ENCODE measurements at places on chromosomes 5 and 9.

- no peak for DNase-seq
These were observed 174.2 kb downstream of the TRIM32 start for GRCh38 chr9:116861321-116861720.

GRCh38 chr5:181005791-181006190 lies 17.1 kb downstream of the BTNL3 start:
- no peak for DNase-seq

DNA sequence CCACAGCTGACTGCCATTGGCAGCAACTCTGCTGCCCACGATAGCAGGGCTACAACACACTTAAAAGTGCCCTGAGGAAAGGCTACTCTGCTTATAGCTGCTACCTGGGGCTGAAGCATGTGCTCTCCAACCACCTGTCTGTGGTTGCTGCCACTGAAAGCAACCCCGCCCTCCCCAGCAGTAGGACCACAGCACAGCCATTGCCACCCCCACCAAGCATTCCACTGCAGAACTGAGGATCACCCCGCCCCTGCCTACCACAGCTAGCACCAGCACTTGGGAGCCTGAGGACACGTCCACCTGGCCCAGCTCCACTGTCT lies 85.8 kb downstream of the LPAR1 start:
- DNase-seq: no peak

DNA sequence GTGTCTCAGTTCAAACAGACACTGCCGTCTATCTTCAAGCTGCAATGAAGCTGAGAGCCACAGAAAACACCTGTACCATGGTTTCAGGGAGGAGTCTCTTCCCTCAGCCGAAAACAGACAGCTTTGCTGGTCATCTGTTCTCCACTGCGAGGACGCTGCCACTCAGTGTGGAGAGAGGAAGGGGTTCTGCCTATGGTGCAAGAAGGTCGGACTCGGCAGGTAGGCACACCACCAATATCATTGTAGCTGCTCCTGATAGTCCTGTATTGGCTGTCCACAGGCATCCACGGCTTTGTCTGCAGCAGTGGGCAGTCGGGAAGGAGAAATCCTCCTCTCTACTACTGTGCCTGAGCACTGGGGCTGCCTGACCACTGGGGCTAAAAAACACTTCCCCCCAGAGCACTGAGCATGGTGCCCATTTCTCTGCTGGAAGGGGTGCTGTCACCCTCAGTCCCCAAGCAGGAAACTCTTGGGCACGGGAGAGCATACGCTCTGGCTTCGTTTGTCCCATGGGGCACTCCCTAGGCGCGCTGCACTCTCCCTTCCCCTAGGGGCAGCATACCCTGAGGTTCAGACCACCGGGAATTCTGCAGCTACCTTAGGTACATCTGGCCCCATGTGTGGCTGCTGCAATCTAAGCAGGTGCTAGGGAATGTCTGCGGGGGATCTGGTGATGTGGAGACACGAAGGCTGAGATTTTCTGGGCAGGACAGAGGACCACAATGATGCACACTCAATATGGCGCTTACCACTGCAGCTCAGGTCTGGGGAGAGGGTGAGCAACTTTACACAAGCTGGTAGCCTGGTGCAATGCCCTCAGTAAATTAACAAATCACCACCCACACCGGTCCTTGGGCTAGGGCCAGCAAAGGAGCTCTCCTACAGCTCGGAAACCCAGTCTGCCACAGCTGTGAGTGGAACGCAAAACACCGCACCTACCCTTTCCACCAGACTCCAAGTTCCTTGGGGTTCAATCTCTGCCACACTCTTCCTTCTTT lies 880.9 kb upstream of the SEMA6A start:
- DNase-seq: peak; percentile 63

GRCh38 chr5:56412601-56413379 lies 179.7 kb upstream of the ANKRD55 start:
- DNase-seq: peak; percentile 90

DNA sequence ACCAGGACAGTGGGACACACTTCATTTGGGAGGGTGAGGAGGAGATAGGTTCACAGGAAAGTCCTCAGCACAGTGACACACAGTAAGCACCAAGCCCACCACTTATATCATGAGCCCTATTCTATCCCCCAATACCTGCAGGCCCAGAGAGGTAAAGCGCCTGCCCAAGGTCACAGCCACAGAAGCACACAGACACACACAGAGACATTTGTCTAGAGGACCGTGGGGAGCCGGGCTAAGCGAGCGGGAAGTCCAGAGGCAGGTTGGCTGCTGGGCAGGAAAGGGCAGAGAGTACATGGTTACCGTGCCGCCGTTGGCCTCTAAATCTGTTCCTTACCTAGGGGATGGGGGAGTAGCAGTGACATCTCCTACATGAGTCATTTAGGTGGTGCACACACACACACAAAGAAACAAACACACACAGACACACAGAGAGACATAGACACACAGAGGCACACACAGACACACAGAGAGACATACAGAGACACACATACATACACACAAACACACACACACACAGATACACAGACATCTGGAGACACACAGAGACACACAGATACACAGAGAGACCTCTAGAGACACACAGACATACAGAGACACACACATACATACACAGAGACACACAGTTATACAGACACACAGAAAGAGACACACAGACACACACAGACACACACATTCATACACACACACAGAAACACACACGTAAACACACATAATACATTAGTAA lies 15.9 kb upstream of the DUSP1 start:
- no peak for DNase-seq

DNA sequence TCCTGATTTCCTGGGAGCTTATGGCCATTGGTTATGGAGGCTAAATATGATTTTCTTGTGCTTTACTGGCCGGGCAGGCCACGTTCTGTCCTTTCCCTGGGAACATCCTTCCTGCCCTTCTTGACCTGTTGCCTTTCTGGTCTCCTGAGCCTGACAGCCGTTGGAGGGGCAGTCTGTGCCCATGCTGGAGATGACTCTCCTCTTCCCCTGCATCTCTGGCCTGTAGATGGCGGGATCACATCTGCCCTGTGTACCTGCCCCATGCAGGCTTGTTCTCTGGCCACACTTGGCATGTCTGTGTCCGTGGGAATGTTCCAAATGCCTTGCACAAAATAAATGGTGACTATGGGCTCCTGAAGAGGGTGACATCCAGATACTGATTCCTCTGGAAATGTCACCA lies 253.1 kb upstream of the IRX4 start:
- DNase-seq: no peak

- no peak for DNase-seq
These were observed 214.4 kb upstream of the ACTBL2 start for GRCh38 chr5:57696825-57697570.

- no peak for DNase-seq
These were observed 37.3 kb downstream of the CAPSL start for GRCh38 chr5:35900972-35901695.

GRCh38 chr5:372556-372995 lies 51.1 kb downstream of the AHRR start:
- no peak for DNase-seq

DNA sequence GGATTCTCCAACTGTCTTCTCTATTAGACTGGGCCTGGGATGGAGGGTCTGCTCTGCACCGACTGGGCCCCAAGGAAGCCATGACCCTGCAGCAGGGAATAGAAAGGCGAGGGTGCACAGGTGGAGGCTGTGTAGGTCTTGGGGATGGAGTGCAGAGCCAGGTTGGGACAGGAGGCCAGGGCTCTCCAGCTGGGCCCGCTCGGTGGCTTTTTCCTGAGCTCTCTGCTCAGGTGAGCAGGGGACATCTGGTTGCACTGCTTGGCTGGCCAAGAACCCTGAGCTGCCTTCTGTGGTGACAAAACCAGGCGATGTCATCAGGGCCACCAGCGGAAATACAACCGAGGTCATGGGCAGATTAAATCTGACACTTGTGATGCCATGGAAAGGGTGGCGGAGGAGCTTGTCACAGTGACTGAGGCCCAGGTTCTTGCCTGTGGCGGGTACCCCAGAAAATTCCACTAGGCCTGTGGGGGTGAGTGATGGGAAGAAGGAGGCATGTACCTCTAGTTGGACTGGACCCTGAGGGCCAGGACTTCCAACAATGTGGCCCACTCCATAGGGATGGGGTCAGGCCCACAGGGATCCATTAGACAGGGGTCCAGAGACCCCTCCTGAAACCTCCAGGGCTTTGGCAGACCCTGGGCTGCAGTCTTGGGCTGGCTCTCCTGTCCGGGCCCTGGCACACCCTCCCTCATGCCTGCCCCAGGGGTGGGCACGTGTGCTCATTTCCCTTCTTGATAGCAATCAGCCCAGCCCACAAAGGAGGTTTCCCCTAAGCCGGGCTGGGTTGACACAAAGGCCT lies 4.4 kb upstream of the IL3 start:
- DNase-seq: no peak

- no peak for DNase-seq
These were observed 267.7 kb upstream of the SMARCA2 start for GRCh38 chr9:1747417-1747967.

GRCh38 chr9:89498852-89499480 lies 1.1 kb upstream of the SEMA4D start:
- DNase-seq: no peak

- DNase-seq: no peak
These were observed 58.6 kb upstream of the TNFSF15 start for GRCh38 chr9:114864471-114864870.

DNA sequence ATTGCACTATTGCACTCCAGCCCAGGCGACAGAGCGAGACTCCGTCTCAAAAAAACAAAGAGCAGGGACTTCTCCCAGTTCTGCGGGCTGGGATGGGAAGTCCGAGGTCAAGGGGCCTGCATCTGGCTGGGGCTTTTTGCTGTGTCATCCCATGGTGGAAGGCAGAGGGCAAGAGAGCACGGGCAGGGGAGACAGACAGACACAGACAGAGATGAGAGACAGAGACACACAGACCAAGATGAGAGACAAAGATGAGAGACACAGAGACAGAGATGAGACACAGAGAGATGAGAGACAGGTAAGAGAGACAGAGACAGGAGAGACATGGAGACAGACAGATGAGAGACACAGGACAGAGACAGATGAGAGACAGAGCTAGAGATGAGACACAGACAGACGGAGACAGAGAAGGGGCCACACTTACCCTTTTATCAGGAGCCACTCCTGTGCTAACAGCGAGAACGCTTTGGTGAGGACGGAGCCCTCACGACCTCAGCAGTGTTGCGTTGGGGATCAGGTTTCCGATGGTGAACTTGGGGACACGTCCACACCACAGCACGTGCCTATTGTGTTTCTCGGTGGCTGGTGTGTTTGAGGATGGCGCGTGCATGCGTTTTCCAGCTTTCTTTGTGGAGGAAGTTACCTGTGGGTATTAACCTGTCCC lies 8.9 kb upstream of the TOR4A start:
- DNase-seq: no peak

DNA sequence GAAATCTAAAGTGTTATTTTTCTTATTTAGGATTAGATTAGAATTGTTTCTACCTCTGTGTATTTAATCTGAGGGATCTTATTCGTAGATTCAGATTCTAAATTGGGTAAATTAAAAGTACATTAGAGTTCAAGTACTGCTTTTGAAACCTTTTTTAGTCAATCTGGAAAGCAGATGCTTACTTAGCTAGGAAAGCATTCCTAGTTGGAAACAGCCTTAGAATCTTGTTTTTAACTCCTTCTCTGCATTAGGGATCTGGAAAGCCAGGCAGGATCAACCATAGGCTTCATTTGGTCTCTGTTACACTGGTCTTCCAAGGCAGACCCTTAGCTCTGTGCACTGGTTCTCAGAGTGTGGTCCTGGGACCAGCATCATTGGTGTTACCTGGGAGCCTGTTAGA lies 247.4 kb downstream of the NR3C1 start:
- no peak for DNase-seq

Data from RPMI8226 (cell line).